Stimulated activated CD8-positive, alpha-beta memory T cell treated with anti-CD3 and anti-CD28 coated beads, Interleukin-12 subunit alpha, Interleukin-12 subunit beta, amount 100 ng/mL, for 4 hours (primary cell): ENCODE measurements at places on chromosomes 16 and 17.

DNA sequence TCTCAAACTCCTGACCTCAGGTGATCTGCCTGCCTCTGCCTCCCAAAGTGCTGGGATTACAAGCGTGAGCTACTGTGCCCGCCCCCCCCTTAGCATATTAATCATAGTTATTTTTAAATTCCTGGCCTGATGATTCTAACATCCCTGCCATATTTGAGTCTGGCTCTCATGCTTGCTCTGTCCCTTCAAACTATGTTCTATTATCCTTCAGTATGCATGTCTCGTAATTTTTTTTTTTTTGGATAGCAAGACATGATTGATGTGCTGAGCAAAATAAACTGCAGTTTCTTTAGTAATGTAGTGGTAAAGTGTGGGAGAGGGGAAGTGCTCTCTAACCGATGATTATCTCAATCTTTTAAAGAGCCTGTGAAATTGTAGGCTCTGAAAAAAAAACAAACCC, 34.3 kb upstream of the TMEM92 start:
- DNase-seq = no peak

GRCh38 chr17:71976011-71976649, 144.7 kb upstream of the SOX9 start:
- no peak for DNase-seq

- no peak for DNase-seq
Observed at GRCh38 chr17:3755335-3756030, 31.8 kb downstream of the HASPIN start.

DNA sequence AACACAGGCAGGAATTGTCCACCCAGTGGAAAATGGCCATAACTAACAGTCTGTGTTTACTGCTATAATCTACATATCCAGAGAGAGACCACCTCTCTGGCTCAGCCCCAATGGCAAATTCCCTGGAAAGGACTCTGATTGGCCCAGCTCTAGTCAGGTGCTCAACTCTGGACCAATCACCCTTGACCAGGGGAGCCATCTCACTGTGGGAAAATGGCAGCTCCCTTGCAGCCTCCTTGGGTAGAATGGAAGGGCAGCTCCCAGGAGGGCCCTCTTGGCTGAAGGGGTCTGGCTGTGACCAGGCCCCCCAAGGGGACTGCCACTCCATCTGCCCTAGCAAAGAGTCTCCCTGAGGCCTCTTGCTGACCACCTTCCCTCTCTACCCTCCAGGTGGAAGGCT, 3.1 kb downstream of the ALOX15B start:
- DNase-seq = no peak

- no peak for DNase-seq
Observed at GRCh38 chr16:26550111-26550610, 516.6 kb upstream of the C16orf82 start.

- DNase-seq = no peak
Observed at GRCh38 chr16:1337486-1337885, 4.0 kb downstream of the BAIAP3 start.

DNA sequence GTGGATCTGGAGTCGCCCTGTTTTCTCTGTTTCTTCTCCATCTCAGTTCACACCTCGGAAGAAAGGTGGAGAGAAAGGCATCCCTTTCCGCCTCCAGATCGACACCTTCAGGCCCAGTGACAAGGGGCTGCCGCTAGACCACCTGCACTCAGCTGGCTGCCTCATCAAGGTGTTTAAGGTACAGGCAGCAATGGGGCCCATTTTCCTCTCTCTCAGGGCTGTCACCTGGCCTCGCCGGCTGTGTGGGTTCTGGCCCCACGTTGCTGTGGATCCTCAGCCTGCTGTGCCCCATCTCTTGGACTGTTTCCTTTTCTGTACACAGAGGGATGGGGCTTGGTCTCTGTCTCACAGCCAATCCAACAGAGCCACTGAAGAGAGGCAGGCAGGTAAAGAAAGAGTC, 17.4 kb upstream of the STAC2 start:
- DNase-seq = no peak

GRCh38 chr17:19708431-19709175, 7.8 kb downstream of the SLC47A2 start:
- DNase-seq = no peak

DNA sequence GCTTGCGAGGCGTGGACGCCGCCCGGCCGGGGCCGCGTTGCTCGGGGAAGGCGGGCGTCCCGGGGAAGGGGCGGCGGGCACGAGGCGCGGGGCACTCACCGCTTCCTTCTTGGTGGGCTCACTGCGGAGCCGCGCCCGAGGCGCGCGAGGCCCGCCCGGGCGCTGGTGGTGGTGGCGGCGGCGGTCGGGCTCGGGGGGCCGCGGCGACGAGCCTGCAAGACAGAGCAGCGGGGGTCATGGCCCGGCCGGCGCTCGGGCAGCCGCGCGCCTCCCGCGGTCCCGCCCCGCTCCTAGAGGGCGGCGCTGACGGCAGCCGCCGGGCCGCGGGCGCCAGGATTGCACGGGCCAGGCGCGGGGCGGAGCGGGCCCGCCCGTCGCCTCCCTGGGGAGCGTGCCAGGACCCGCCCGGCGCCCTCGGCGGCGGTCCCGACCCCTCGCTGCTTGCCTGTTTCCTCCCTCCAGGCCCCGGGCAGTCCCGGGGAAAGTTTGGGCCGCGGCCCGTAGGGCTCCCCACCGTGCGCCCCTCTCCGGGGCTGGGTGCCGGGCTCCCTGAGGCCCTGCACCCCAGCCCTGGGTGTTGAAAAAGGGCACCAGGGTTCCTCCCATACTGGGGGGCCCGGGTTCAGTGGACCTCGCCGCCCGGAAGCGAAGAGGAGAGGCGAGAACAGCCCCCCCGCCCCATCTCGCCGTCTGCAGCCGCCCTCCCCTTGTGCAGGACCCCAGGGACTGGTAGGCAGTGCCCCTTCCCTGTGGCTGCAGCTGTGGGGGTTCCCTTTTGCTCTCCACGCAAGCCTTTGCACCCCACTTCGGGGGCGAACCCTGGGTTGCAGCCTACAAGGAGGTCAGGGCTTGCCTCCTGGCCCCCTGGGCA, at the start of gene C16orf74:
Gene C16orf74 (minus strand): TSS at position 270 of the 871 bp plus-strand sequence. CDS start 15,879 bp downstream, outside the sequence.
- DNase-seq = no peak

DNA sequence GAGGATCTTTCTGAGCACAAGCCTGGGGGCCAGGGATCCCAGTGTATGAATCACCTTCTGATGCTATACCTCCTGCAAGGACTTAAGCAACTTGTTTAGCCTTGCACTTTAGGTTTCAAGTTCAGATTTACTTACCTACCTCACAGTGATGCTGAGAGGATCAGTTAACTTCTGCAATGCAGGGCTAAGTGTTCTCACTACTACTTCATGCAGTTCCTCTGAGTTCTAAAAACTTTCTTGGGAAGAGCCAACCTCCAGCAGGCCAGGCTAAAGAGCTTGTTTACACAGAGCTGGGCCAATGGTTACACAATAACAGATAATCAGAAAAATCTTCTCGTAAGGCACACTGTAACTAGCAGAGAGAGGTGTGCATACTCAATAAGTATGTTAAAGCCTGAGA, 13.0 kb downstream of the VEZF1 start:
- DNase-seq = no peak

DNA sequence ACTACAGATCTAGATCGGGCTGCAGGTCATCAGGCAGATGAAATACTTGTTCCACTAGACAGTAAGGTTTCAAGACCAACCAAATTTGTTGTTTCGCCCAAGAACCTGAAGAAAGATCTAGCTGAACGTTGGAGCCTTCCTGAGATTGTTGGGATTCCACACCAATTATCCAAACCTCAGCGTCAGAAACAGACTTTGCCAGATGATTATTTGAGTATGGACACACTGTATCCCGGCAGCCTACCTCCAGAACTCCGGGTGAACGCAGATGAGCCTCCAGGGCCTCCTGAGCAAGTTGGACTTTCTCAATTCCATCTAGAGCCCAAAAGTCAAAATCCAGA, 14.4 kb downstream of the LRRC37B start:
- no peak for DNase-seq

DNA sequence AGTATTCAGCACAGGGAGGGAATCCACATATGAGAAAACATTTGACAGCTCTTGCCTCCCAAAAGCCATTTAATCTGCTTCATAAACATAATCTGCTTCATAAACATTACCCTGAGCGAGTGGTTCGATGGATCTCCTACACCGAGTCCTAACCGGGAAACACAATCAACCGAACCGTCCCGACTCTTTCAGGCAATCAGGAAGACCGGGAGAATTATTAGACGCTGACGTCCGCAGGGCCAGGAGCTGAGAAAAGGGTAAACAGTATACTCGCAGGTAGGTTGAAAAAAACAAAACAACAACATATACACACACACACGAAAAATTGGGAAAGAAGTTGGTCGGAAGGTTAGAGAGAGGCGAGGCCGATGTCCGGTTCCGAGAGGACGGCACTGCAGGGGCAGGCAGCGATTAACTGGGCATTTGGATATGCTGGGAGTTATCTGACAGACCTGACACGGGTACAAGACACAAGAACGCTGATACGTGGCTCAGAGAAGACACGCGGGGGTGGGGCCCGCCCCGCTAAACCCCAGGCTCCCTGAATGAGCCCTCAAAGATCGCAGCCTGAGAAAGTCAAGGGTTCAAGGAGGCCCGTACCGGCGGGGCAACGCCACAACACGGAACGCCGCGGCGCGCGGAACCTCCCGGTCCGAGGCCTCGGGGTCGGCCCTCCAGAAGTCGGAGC, 585 bp downstream of the AP1G1 start:
- peak; percentile 41 for DNase-seq

DNA sequence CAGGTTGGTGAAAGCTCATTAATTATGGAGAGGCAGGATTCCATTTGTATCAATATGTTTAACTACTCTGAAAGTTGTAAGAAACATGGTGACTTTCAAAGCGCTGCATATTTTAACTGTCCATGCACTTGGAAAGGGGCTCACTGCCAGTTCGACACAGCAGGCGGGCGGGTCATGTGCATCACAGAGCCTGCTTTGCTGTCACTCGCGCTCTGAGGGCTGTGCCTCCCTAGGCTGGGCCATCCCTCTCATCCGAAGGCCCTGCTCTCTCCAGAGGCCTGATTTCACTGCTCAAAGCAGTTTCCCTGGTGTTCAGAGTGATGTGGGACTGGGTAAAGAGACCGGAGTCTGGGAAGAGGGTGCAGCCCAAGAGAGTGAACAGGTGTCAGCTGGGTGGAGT, 422.0 kb upstream of the MON1B start:
- no peak for DNase-seq

DNA sequence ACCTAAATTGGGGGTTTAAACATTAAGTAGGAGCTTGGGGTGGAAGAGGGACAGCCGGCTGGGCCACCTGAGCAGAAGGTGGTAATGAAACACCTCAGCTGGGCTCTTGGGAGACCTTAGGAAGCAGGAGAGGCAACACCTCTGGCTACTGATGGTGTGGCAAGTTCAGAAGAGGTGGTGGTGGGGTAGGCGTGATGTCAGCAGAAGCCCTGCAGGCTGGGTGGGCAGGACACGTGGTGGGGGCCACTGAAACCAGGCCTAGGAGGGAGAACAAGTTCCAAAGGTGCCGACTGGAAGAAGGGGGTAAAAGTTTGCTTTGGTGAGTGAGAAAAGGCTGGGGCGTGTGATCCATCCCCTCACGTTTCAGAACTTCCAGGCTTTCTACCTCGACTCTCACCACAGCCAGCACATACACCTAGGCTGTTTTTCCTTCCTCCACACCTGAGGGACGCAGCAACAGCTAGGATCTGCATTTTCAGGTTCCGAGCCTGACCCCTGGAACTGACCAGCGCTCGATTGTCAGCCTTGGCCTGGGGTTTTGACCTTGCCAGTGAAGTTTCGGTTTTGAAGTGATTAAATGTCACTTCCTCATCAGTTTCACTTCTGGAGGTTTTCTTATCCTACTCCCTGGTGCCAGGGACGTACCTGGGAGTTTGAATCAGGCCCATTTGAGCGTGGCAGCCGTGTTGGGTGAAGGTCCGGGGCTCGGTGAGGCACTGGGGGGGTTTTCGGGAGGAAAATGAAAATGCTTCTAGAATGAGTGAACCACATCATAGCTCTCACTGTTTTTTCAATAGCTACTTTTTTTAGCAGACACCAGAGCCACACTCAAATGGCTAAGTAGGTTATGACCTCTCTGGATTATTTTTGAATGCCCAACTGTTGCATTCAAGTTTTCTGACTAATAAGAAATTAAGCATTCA, 10.0 kb downstream of the SNN start:
- DNase-seq = no peak

- DNase-seq = no peak
Observed at GRCh38 chr16:61471737-61472136, 564.5 kb downstream of the CDH8 start.

DNA sequence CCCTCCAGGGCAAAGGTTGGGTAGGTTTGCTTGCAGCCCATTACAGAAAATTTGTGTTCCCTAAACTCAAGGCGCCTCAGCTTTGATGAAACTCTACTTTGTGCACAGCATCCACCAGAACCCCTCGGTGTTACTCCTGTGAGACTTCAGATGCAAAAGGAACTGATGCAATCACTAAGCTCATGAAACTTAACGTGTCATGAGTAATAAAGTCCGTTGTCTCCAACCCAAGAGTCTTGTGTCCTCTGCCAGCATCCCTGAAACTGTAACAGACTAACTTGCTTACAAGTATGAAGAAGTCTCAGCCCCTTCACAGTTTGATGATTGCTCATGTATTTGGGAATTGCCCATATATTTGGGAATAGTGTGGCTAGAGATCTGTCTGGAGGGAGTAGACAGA, 74.8 kb upstream of the MARCHF10 start:
- no peak for DNase-seq

DNA sequence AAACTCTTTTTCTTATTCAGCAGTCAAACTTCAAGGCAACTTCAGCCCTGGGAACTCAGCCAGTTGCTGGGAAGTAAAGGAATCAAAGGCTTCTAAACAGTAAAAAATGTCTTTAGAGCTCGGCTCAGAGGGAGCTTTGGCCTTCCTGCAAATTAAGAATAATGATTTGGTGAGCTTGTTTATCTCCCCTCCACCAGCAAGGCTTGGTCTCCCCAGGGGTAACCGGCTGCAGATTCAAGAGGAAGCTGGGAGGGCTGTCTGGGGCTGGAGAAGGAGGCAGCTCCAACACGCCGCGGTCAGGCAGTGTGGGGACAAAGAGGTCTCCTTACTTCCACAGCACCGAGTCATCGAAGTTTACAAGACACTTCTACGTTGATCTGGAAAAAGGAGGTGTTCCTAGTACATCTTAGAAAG, 17.7 kb upstream of the DOC2B start:
- DNase-seq = no peak

- DNase-seq = no peak
Observed at GRCh38 chr17:78965491-78965924, 14.2 kb downstream of the LGALS3BP start.

- DNase-seq = no peak
Observed at GRCh38 chr16:68310437-68310773, 341 bp downstream of the SLC7A6OS start.

DNA sequence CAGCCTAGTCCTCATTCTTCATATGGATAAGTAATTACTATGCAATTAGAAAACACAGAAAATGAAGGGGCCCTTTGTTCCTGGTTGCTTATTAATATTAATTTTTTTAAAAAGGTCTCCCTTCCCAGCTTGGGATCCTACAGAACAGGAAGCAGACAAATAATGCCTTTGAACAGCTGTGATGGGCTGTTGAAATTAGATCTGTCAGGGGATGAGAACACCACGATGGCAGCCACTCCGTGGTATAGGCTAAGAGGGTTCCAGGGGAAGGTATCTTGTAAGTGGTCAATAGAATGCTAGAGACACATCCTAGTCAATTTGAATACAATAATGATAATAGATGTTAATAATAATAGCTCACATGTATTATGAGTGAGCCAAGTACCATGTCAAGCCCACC, 83.1 kb downstream of the CCDC182 start:
- DNase-seq = no peak
